Stimulated activated CD8-positive, alpha-beta memory T cell treated with anti-CD3 and anti-CD28 coated beads, Interleukin-7, amount 100 ng/mL, for 4 hours (primary cell): ENCODE measurements at places on chromosomes 2 and 18.

DNA sequence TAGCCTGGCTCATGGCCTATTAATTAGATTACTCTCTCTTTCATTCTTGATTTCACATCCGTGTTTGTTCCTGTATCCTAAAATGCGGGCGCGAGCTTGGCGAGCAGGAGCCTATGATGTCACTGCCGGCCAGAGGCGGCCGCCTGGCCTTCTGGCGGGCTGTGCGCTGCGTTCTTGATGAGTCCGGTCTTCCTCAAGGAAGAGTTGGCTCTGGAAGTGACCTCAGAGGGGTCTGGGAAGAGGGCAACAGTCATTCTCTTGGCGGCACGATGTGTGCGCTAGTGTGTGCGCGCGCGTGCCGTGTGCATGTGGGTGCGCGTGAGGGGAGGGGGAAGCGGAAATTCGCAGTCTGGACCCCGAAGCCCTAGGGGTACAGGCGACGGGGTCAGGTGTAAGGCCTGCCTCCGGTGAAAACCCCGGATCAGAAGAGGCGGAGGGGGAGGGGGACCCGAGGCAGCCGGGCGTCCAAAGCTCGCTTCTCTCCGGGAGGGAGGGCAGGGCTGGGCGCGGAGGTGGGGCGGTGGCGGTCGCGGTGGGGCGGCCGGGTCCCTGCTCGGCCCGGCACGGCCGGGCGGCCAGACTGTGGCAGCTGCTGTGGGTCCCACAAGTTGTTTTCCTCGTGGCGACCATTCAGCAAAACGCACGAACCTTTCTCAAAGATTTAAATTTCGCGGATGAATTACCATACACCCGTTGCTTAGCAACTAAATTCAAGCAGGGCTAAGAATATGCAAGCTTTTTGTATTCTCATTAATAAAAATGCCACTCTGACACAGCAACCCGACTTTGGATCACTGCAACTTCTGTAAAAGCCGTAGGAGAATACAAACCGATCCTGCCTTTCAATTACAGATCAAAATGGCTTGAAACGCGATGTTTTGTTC is 8.4 kb downstream of the POU3F3 start:
- DNase-seq, result no peak

DNA sequence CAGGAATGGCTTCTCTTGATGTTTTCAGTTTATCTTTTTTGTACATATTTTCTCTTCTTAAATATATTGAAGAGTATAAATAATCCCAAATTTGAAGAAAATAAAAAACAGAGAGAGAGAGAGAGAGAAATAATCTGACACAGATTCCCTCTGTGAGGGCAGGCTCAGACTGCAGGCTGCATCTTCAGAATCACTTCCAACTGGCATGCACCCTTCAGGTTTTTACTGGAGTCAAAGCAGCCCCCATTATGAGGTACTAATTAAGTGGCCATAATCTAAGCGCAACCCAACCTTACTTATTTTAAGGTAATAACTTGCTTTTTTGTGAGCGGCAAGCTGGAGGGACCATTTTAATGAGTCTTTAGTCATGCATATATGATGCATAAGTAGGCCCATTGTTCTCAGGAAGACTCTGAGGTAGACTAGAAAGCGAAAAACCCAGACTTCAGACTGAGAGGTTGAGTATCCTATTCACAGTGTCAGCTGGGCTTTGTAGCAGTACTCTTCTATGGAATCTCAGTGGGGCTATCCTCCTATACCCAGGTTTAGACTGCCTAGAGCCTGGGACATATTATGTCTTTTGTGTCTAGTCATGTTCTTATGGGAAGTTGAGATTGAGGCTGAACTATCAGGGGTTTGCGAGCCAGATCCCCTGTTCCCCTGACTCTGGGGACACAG is 167.4 kb downstream of the SP3 start:
- no peak for DNase-seq

DNA sequence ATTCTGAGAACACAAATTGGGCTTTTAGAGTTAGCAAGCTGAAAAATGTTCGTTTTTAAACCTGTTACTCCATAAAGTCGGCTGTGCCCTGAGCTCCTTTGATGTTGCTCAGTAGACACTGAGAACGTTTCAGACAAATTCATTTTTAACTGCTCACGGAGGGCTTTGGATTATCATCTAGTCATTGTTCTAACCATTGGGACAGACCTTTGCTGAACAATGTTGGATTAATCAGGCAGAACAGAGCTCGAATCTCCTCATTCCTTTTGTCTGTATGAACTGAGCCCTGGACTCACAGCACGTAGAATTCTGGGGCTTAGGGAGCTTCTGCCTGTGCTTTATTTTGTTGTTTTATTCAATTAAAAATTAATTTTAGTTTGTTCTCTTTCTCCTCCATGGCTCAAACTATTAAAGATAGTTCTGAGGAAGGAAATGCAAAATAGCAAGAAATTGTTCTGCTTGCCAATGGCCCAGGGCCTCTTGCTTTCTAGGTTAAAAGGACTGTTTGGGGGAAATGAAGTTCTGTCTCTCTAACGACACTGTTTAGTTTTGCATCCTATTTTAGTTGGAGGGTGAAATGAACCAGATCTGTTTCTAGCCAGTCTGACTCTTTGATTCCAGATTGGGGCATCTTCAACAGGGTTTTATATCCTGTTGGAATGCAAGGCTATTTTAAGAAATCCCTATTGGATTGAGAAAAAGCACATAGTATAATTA is 114.7 kb upstream of the CXCR4 start:
- no peak for DNase-seq

DNA sequence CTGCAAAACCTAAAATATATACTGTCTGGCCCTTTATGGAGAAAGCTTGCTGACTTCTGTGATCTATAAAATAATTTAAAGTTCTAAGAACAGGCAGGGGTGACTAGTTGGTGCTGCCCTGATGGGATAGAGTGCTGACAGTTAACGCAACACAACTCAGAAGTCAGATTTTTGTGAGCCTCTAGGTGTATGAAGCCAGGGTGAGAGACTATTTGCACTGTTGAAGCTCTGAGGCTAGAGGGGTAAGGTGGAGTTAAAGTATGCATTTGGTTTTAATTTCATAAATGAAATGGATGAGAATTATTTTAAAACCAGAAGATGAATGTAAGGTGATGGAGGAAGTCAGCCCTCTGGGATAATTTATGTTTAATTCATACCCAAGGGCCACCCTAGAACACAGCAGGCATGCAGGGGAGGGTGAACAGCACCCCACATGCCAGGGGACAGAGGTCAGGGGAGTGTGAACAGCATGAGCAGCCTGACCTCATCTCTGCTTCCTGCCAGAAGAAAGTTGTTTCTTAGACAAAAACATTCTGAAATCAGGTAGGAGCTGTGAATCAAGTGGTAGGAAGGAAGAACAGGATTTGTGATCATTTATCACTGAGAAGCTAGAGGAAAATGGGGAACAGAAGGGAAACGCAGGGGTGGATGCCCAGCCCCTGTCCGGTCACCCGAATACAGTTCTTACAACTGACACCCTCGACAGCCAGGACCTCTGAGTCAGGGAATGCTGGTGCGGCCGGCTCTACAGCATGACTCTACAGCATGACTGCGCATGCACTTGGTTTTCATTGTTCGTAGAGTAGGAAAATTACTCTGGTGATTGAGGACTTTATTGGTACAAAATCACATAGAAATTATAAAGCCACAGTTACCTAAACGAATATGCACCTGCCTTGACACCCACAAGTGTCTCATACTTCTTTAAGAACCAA is 93.1 kb downstream of the MBP start:
- DNase-seq, result no peak

GRCh38 chr2:217650716-217651360 is 352.0 kb downstream of the TNS1 start:
- no peak for DNase-seq

DNA sequence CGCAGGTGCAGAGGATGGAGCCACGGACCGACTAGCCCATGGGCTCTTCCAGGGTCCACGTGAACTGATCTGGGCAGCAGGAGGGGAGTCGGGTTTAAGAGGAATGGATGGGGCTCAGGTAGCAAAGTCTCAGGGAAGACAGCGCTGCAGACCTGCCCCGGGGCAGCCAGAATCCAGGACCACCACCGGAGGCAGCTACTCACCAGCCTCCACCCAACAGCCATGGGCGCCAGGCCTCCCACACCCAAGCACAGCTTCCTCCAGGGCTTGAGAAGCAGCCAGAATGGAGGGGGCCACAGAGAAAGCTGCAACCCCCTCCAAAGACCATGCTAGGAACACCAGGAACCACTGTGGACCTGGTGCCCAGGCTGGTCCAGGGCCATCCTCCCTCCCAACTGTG is 164.3 kb downstream of the TWIST2 start:
- no peak for DNase-seq

DNA sequence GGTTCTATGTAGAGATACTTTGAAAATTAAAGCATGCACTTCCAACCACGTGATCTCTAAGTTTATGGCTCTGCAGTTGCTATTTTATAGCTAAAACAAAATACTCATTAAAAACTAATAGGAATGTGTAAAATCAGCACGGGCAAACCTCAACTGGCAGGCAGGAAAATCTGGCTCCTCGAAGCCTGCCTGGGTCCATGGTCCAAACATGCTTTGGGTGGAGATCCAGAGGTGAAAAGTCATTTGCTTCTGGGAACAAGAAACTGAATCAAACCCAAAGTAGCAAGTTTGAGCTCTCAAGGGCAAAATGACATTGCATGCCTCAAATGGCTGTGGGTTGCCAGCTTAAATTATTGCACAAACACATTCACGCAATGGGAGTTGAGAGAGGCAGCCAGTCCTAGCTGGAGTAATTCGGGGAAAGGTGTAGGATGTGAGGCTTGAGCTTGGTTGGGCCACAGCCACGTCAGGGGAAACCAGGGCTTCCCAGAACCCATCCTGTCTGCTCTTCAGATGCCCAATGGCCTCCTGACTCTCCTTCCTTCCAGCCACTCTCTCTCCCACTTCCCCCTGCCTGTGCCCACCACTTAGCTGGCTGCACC is 75.2 kb upstream of the LCLAT1 start:
- DNase-seq, result no peak
